ENCODE measurements at places on chromosomes 16 and 17.

GRCh38 chr16:50863644-50864144 is 121.8 kb downstream of the CYLD start:
- DNase-seq: no peak

GRCh38 chr16:66137853-66138252 is 228.6 kb upstream of the CDH5 start:
- DNase-seq: no peak

- no peak for DNase-seq
Measured at GRCh38 chr16:51753467-51754127, 602.5 kb upstream of the SALL1 start.

- DNase-seq: no peak
Measured at GRCh38 chr17:17675925-17676534, 5.2 kb upstream of the RAI1 start.

DNA sequence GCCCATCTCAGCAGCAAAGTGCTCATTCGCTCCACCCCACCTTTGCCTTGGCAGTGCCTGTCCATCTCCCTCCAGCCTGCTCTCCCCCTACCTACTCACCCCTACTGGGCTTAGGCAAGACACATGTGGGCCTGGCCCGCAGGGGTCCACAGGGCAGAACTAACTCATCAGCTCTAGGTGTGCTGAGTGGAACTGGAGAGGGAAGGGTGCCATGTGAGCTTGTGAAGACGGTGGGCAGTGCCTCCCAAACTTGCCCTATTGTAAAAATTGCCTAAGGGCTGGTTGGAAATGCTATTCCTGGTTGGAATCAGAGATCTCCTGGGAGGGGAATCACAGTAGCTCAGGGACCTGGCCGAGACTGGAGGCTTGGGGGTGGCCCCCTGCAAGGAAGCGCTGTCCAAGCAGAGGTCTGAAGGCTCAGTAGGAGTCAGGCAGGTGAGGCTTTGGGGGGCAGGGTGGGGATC is 29.1 kb upstream of the TNS4 start:
- no peak for DNase-seq

GRCh38 chr17:50954641-50955121 is 88.5 kb upstream of the TOB1 start:
- no peak for DNase-seq

DNA sequence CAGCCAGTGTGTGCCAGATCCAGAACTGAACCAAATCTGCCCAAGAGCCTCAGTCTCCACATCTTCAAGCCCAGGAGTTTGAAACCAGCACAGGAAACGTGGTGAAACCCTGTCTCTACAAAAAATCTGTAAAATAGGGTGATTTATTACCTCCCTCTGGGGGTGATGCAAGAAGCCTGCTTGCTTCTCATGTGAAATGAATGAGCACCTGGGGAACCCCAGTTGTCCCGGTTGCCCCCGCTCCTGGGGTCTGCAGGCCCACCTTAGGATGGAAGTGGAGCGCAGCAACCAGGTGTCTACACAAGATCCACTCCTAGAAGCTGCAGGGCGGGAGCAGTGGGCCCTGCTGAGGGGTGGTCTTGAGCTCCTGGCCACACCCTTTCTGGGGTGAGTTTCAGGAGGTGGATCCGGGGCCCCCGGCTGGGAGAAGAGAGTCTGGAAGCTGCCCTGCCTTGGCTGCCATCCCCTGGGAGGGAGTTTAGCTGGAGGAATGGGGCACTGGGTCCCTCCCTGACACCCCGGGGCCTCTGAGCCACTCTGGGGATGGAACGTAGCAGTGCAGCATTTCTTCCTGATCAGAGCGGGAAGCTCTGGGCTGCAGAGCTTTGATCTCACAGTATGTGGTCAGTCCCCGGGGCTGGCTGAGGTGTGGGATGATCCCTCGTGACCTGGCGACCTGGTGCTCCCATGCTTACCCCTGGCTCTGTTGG is 117.8 kb downstream of the RAB11FIP4 start:
- no peak for DNase-seq

GRCh38 chr17:48143629-48144028 is 36.1 kb downstream of the SNX11 start:
- DNase-seq: no peak

DNA sequence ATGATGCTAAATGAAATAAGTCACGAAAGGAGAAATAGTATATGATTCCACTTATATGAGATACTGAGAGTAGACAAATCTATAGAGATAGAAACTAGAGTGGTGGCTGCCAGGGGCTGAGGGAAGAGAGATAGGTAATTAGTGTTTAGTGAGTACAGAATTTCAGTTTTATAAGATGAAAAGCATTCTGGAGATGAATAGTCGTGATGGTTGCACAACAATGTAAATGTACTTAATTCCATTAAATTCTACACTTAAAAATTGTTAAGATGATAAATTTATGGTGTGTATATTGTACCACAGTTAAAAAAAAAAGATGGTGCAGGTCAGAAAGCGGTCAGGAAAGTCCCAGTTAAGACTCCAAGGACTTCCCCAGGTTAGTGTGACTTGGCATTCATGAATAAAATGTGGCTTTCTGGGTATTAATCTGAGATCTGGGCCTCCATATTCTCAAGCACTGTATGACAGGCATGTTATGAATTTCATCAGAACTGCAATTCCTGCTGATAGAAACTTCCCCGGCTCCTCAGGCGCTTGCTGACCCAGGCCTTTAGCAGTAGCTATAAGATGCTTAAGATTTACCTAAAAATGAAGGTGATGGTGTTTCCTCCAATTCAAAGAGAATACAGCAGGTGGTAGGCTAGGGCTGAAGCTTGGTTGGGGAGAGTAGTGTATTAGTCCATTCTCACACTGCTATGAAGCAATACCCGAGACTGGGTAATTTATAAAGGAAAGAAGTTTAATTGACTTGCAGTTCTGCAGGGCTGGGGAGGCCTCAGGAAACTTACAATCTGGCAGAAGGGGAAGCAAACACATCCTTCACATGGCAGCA is 115.3 kb upstream of the SOX9 start:
- DNase-seq: no peak

DNA sequence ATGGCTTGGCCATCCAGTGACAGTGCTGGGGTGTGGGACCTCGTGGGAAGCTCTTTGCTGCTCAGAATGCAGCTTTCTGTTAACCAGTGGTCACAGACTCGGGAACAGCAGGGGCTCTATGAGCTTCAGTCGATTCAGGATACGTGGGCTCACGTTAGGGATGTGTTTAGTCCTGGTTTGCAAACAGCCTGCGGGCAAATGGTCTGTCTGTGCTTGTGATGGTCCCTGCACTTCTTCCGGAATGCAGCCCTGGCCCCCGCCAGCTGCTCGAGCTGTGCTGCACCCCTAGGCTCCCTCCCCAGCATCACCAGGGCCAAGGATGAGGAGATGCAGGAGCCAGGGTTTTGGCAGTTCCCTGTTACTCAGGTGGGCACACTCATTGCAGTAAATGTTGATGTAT is 172.8 kb upstream of the CHMP6 start:
- no peak for DNase-seq

- peak; percentile 37 for DNase-seq
Measured at GRCh38 chr16:6189216-6189615, 1091.6 kb upstream of the EEF2KMT start.

DNA sequence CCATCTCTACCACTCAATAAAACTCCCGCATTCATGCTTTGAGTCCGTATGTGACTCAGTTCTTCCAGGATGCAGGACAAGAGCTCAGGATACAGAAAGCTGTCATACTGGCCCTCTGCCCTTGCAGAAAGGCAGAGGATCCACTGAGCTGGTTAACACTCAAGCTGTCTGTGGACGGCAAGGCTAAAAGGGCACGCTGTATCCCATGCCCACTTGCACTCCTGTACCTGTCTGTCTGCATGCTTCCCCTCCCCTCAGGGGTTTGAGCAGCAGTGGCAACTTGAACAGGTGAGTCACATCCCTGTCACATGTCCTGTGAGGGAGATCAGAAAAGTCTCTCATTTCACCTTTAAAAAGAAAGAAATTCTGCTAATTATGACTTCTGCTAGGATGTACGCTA is 293.8 kb downstream of the HS3ST3B1 start:
- DNase-seq: no peak

DNA sequence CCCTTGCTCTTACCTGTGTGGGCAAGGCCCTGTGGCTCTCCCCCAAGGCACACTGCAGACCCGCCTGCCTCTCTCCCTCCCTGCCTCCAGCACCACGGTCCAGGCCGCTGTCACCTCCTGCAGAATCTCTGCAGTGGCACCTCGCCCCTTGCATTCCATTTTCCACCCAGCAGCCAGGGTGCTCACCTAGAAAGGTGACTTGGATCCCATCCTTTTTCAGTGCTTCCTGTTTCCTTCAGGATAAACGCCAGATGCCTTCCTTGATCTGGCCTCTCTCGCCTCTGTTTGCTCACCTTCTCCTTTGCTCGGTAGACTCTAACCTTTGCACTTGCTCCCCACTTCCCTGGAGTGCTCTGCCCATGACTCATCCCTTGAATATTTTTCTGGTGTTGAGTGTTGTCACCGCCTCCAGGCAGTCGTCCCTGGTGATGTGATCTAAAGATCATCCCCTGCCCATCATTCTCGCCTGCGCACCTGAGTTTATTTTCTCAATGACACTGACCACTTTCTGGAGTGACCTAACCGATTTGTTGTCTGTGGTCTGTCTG is 79.2 kb upstream of the LGALS9 start:
- DNase-seq: no peak

- no peak for DNase-seq
Measured at GRCh38 chr16:10156099-10156498, 26.1 kb downstream of the GRIN2A start.

- peak; percentile 72 for DNase-seq
Measured at GRCh38 chr16:10297341-10298006, 88.4 kb upstream of the ATF7IP2 start.

DNA sequence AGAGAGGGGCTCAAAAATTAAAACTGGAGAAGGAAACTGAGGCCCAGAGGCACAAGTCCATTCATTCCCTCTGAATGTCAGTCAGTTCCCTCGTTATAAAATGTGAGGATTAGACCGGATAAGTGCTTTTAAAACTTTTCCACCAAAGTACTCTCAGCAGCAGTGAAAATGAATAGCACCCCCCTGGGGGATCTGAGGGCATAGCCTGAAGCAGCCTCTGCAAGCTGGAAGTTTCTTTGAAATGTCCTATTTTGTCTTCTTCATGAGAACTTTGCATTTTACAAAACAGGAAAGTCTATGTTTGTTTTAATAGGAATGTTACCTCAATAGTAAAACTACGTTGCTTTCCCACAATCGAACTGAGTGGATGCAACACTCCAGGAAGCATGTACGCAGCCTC is 273.0 kb downstream of the CEP112 start:
- no peak for DNase-seq

- no peak for DNase-seq
Measured at GRCh38 chr17:38587203-38587602, 18.5 kb downstream of the SRCIN1 start.

DNA sequence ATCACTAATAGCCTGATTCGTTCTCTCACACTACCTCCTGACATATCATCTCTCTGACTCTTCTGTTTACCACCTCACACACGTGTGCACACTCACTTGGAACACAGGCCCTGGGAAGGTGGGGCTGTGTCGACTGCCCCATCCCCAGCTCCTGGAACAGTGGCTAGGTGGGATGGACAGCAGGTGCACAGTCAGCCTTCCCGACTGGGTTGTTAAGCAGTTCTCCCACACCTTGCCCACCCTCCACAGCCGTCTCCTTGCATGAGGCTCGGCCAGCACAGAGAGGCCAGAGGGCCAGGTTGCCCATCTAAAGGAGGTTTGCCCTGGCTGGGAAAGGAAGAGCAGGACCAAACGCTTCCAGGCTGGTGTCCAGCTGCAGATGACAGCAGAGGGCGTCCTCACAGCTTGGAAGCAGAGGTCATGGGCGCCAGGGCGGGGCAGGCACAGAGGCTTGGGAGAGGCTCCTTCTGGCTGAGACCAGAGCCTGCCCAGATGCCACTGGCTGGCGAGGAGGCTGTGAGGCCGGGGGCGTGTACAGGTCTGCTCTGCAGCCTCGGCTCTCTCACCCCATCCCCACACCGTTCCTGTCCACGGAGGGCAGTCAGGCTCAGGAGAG is 92.8 kb downstream of the AMFR start:
- DNase-seq: peak; percentile 86

DNA sequence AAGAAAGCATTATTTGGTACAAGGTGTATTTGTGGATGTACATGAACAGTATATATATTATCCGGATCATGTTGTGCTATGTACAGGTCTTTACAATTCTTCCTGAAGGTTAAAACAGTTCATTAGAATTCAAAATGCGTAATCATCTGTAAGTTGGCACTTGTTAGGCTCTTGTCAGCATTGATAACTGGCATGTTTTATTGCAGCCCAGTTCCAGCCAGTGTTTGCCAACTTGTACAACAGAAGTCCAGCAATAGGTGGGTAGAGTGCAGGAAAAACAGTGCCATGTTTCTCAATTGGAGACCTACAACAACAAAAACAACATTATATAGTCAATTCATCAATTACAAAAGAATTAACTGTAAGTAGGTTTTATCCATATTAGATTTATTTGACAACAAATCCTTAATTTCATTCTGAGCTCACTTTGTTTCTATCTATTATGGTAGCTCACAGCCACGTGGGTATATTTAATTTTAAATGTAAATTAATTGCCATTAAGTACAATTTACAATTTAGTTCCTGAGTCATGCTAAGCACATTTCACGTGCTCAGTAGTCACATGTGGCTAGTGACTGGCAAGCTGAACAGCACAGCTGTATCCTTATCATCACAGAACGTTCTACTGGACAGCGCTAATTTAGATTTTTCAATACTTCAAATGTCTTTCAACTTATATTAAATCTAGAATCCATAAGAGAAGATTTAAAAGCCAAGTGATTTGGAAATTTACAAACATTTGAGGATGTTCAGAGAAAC is 8.6 kb upstream of the ANKFY1 start:
- DNase-seq: peak; percentile 29

GRCh38 chr16:72024862-72025382 is 16.4 kb downstream of the DHODH start:
- DNase-seq: no peak

GRCh38 chr17:72373910-72374741 is 253.3 kb downstream of the SOX9 start:
- no peak for DNase-seq

- no peak for DNase-seq
Measured at GRCh38 chr17:79919862-79920720, 80.9 kb upstream of the CBX4 start.

DNA sequence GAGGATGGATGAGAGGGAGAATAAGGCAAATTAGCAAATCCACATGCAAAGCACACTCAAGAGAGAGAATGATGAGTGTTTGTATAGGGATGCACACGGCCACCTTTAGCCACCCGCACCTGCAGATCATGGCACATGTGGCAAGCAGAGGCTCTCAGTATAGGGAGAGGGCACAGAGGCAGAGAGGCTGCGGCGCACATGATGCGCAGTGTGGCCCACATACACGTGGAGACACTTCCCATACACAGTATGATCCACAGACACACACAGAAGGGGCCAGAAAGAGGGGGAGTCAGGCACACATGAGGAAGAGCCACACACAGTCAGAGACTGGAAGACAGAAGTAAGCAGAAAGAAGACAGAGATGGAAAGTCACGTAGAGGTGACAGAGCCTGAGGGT is 6.5 kb upstream of the CHD3 start:
- no peak for DNase-seq
